ENCODE measurements at places on chromosomes 6 and 20. TPM values are rescaled to one million over a fixed set of nuclear protein-coding genes. Genes with fewer than 3 reads are reported as not detected.

The ELOVL2 gene
- total RNA-seq: 0.86 TPM

The APCDD1L gene
- not detected for total RNA-seq

The CCHCR1 gene
- total RNA-seq: 18.7 TPM

The AVP gene
- total RNA-seq: not detected

The GHRH gene
- total RNA-seq: not detected

All from adrenal gland (tissue), 19 donors.